ENCODE measurements at places on chromosomes 4 and X. TPM values are rescaled to one million over a fixed set of nuclear protein-coding genes. Genes with fewer than 3 reads are reported as not detected.

- no peak for DNase-seq
Measured at GRCh38 chr4:102869569-102870197, 891 bp downstream of the CISD2 start.

GRCh38 chr4:185227713-185228278 lies 18.4 kb downstream of the SNX25 start:
- no peak for DNase-seq

- DNase-seq, result no peak
Measured at GRCh38 chr4:185106353-185106752, 36.7 kb upstream of the SLC25A4 start.

GRCh38 chr4:139950568-139950967 lies 203.4 kb downstream of the MAML3 start:
- no peak for DNase-seq

The F11 gene
- 3.7 TPM for polyA plus RNA-seq
